ENCODE measurements at places on chromosomes 12 and 14. TPM values are rescaled to one million over a fixed set of nuclear protein-coding genes. Genes with fewer than 3 reads are reported as not detected.

GPD1 gene
- 1.3 TPM for total RNA-seq

SLC6A12 gene
- total RNA-seq, result not detected

KRT74 gene
- total RNA-seq, result not detected

ENDOU gene
- not detected for total RNA-seq

PLEKHD1 gene
- not detected for total RNA-seq

RNU4-1 gene
- under 0.01 TPM for total RNA-seq

TECPR2 gene
- total RNA-seq, result 7.8 TPM

PRKD1 gene
- 29.9 TPM for total RNA-seq

SLC7A8 gene
- total RNA-seq, result 4.3 TPM

GLS2 gene
- total RNA-seq, result not detected

KRT80 gene
- total RNA-seq, result 0.35 TPM

KERA gene
- total RNA-seq, result not detected

DNAH10 gene
- 0.35 TPM for total RNA-seq

LMO3 gene
- 10.2 TPM for total RNA-seq

ACTR6 gene
- 10.3 TPM for total RNA-seq

PKP2 gene
- total RNA-seq, result 12.9 TPM

KLRD1 gene
- not detected for total RNA-seq

WDHD1 gene
- 3.4 TPM for total RNA-seq

SIX4 gene
- total RNA-seq, result 9.1 TPM

TMTC2 gene
- 2.1 TPM for total RNA-seq

MYF5 gene
- total RNA-seq, result not detected

AREL1 gene
- 14.0 TPM for total RNA-seq

CSRP2 gene
- total RNA-seq, result 23.3 TPM

CHURC1 gene
- 56.6 TPM for total RNA-seq

FGF23 gene
- not detected for total RNA-seq

SDR9C7 gene
- total RNA-seq, result not detected

PPM1H gene
- total RNA-seq, result 0.51 TPM

NXPH4 gene
- total RNA-seq, result 14.1 TPM

TROAP gene
- 1.6 TPM for total RNA-seq

PLEK2 gene
- total RNA-seq, result 2.6 TPM

FZD10 gene
- not detected for total RNA-seq

PELI2 gene
- 3.5 TPM for total RNA-seq

TAS2R31 gene
- 0.35 TPM for total RNA-seq

MYL2 gene
- total RNA-seq, result not detected

IFI27 gene
- total RNA-seq, result 7.4 TPM

RAD51AP1 gene
- not detected for total RNA-seq

TEX52 gene
- not detected for total RNA-seq

Measured in pericardium fibroblast (primary cell).